ENCODE measurements at places on chromosomes 4 and X.

DNA sequence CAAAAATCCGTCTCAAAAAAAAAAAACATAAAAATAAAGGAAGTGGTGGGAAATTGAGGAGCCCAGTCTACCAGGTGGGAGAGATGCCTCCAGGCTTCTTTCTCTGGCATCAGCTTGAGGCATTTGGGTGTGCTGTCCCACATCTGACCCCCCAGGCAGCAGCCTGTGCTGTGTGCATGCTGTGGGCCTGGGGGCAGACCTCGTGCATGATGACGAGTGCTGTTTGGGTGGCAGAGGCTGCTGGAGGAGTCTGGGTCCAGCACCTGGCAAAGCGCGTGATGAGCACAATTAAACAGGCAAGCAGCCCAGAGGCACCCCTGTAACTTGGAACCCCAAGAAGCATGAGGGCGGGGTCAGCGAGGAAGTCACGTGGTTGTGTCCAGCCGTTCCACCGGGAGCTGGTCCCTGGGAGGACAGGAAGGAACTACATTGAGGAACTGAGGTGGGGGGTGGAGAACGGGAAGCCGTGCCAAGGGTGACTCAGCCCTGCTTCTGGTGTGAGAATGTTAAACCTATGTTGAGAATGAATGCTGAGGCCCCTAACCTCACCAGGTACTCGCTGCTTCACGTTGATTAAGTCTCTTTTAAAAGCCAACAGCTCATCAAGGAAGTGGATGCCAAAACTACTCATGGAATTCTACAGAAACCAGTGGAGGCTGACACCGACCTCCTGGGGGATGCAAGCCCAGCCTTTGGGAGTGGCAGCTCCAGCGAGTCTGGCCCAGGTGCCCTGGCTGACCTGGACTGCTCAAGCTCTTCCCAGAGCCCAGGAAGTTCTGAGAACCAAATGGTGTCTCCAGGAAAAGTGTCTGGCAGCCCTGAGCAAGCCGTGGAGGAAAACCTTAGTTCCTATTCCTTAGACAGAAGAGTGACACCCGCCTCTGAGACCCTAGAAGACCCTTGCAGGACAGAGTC, 6.1 kb downstream of the TACC3 start:
- no peak for DNase-seq

- peak; percentile 11 for DNase-seq
Observed at GRCh38 chr4:164779811-164780216, 25.9 kb downstream of the SMIM31 start.

- no peak for DNase-seq
Observed at GRCh38 chr4:182640932-182641331, 276.3 kb downstream of the DCTD start.

DNA sequence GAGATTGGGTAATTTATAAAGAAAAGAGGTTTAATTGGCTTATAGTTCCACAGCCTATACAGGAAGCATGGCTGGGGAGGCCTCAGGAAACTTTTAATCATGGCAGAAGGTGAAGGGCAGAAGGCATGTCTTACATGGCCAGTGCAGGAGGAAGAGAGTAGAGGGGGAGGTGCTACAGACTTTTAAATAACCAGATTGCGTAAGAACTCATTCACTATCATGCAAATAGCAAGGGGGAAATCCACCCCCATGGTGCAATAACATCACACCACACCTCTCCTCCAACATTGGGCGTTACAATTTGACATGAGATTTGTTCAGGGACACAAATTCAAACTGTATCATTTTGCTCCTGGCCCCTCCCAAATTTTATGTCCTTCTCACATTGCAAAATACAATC, 353.8 kb upstream of the PABPC5 start:
- DNase-seq = no peak

- no peak for DNase-seq
Observed at GRCh38 chr4:4990857-4991540, 28.3 kb downstream of the CYTL1 start.

- no peak for DNase-seq
Observed at GRCh38 chrX:142134533-142134932, 70.6 kb downstream of the MAGEC2 start.

- DNase-seq = no peak
Observed at GRCh38 chrX:11664211-11665167, 1.2 kb downstream of the ARHGAP6 start.

- no peak for DNase-seq
Observed at GRCh38 chr4:145887241-145887991, 51.2 kb downstream of the ZNF827 start.

- peak; percentile 74 for DNase-seq
Observed at GRCh38 chrX:72018277-72019112, 107.8 kb downstream of the NHSL2 start.

DNA sequence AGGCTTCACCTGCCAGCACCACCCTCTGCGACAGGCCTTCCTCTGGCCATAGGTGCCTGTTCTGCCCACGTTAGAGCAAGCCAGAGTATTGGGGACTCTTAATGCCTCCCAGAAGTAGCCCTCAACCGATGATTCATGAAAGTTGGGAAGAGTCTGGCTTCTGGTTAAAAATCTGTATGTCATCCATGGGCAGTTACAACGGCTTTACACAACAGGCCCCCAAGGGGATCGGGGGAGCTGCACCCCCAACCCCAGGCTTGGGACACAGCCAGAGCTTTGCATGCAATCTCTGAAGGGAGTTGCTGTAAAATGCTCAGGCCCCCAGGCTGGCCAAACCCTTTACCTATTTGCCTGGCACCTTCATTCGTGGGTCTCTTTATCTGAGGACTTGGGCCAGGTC, 5.4 kb upstream of the CYTL1 start:
- DNase-seq = no peak

- DNase-seq = no peak
Observed at GRCh38 chr4:102298716-102299115, 46.6 kb downstream of the SLC39A8 start.

Data from stimulated activated naive CD8-positive, alpha-beta T cell treated with anti-CD3 and anti-CD28 coated beads, Interleukin-15, amount 100 ng/mL, for 72 hours (primary cell).